ENCODE measurements at places on chromosomes 7 and 10.

DNA sequence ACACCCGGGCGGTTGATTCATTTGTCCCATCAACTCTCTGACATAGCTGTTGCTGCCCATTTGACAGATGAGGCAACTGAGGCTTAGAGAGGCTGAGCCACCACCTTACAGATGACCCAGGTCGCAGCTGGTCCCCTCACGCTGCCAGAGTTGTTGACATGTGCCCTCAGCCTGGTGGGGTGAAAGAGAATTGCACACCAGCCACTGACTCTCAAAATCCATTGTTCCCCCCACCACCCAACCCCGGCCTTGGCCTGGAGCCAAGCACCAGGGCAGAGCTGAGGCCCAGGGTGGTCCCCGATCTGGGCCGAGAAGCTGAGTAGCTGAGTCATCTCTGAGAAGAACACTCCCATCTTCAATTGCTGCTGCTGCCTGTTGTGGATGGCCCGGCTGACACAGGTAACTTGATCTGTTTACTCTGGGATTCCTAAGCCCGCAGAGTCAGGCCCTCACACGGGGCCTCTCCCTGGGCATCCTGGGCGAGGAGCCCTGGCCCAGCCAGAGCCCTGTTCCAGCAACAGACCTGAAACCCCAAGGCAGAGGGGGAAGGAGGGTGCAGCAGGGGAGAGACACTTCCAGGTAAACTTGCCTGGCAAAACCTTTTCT, 27.5 kb downstream of the PVRIG start:
- DNase-seq: no peak

DNA sequence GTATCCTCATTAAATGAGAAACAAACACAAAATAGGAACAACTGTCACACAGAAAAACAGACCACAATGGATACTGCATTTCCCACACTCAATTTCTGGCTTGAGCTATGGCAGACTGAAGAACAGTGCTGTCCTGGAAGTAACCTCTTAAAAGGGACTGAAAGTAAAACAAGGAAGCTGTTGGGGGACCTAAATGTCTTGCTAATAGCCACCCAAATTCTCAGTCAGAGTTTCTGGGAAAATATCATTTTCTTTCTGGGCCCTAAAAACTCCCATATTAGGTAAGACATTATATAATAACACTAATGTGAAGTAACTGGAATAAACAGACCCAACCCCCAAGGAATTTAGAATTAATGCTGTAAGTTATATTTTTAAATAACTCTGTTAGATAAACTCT, 80.9 kb upstream of the TFEC start:
- DNase-seq: no peak

GRCh38 chr10:22580711-22581110, 133.7 kb downstream of the PIP4K2A start:
- DNase-seq: no peak

- no peak for DNase-seq
Observed at GRCh38 chr10:80411681-80412220, 3.4 kb downstream of the PRXL2A start.

- DNase-seq: no peak
Observed at GRCh38 chr7:144000020-144000419, at the start of gene OR6B1. Gene OR6B1 (plus strand): TSS chr7:144000320. CDS start chr7:144003997, 3,677 bp downstream.

DNA sequence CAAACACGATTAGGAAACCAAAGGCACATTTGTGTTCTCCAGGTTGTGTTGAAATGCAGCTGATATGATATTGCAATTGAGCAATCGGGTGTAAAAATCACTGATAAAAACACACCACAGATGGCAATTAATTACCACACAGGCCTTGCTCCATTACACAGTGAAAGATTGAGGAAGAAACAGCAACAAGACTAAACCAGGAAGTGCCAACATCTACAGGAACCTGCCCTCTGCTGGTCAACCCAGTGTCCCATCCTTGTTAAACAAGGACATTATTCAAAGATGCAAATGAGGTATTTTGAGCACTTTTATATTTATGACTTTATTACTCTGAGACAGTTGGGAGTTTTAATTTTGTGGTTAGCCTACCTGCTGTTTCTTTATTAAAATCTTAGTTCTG, 765.6 kb upstream of the GHITM start:
- DNase-seq: no peak

DNA sequence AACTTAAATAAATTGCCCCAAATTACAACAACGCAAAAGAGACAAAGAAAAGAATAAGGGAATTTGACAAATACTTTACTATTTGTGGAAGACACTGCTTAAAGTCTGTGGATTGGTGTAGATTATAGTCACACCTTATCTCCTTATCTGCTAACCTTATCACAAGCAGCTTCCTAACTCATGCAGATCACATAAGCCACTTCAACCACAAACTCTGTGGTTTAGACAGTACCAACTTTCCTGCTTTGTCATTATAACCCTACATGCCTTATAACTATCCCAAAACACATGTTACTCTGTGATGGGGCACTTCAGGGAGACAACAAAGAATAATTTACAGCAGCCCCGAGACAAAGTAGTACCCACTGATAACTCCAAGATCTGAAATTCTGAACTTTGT, 41.5 kb upstream of the PPP3CB start:
- DNase-seq: no peak

DNA sequence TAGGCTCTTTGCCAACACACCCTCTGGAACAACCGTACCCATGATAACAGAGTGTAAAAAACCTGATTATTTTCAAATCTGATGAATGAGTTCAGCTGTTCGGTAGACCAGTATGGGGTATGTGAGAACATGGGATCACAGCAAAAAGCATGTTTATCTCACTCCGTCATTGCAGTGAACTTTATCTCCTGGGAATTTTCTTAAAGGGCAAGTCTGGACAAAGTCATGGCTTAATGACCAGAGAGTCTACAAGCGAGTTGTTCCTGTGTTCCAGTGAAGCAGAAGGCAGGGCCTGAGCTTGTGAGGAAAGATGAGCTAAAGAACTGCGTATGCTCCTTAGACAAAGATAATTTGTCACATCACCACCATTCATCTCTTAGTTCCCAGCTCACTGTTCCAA, 219.7 kb downstream of the TRIL start:
- no peak for DNase-seq

DNA sequence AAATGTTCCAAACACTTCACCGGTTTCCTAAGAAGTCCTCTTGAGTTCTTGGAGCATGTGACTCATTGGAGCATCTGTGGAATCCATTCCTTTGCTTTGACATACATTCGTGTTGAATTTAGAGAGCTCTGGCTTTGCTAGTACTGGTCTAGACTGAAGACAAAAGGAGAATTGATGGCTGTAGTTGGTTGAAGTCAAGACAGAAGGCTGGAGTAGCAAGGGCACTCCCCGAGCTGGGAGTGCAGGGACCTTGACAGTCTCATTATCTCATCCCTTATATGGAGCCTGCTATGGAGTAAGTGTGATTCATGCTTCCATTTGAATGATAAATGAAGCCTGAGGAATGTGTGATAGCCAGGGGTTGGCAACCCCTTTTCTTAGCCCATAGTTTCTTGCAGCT, 1249.1 kb downstream of the TYW1 start:
- no peak for DNase-seq

Measured in stimulated activated CD8-positive, alpha-beta memory T cell treated with anti-CD3 and anti-CD28 coated beads, Interleukin-4, amount 100 ng/mL, for 4 hours (primary cell).